Activated CD4-positive, alpha-beta memory T cell treated with anti-CD3 and anti-CD28 coated beads for 36 hours (primary cell): ENCODE measurements at places on chromosomes 2 and 18. TPM values are rescaled to one million over a fixed set of nuclear protein-coding genes. Genes with fewer than 3 reads are reported as not detected.
A peak's percentile ranks its signal among the peaks of the same experiment; 100 is the strongest.

GRCh38 chr2:61210332-61210981, 48.5 kb downstream of the C2orf74 start:
- DNase-seq, result no peak

DNA sequence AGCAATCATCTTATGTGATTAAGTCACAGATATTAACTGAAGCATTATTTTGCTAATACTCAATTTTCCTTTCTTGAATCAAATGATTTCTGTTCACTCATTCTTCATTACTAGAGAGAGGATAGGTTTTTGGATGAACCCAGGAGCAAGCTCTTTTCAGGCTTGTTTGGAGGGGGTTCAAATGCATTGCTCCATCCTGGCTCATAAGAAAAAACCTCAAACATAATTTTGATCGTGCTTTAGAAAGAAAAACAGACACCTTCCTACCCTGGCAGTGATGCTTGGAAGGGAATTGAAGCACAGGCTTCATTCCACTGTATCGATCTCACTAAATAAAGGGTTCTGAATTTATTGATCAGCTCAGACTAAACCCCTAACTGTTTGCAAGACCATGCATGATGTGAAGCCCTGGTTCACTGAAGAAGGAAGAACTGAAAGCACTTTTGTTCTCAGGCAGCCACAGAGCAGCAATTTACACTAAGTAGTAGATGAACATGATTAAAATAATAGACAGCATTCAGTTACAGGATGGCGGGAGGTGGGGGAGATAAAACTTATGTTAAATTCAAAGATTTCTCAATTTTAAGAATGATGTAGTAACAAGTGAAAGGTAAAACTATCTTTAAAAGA, 53.4 kb downstream of the CDH2 start:
- no peak for DNase-seq

GRCh38 chr2:137957033-137957432, 7.2 kb upstream of the HNMT start:
- DNase-seq, result no peak

DNA sequence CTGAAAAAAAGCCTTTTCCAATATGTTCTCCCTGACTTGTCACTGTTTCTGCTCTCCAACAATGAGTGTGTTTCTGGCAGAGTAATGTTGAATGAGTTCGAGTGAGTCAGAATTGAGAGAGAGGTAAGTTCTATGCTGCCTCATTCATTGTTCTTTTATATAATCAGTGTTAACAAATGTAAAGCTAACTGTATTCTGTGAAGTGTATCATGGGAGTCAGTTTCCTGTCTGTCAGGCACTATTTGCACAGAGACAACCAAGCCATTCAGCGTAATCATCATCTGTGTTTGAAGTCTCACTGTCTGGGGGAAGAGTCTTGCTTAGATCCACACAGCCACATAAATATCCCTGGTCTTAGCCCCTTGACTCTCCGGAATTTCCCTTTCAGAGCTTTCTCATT, 22.0 kb upstream of the UPP2 start:
- no peak for DNase-seq

- DNase-seq, result no peak
Observed at GRCh38 chr2:240179941-240180666, 39.6 kb upstream of the OTOS start.

GRCh38 chr2:30164131-30164925, 17.5 kb downstream of the YPEL5 start:
- no peak for DNase-seq

GRCh38 chr2:111155610-111156009, 34.9 kb downstream of the BCL2L11 start:
- no peak for DNase-seq

- DNase-seq, result no peak
Observed at GRCh38 chr18:9738266-9738969, 30.3 kb downstream of the RAB31 start.

DNA sequence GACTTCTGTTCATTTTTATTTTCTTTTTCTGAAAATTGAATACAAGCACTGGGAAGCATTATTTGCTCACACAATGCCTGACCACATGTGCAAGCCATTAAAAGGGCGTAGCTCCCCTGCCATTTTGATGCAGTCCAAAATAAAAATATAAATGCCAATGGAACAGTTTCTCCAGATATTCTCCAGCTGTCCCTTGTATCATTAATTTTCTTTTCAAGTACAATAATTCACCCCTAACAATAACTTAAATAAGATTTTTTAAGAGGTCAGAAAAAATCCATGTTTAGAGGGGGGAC, 168.0 kb downstream of the TMEFF2 start:
- no peak for DNase-seq

- DNase-seq, result no peak
Observed at GRCh38 chr2:309954-310510, 22.1 kb upstream of the ALKAL2 start.

DNA sequence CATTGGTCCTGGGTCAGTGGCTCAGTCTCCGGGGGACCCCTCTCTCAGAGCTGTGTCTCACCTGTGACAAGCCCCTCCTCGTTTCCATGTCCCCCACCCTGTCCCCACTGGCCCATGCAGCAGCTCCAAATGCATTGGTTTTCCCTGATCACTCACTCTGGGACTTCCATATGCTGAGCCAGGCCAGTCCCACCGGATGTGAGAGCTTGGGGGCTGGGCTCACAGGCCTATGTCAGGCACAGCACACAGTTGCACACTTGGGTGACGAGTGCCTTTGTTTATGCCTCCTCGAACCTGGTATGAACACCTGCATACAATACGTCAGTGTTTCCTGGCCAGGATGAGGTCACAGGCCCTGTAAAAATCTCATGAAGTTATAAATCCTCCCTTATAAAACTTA, 232.5 kb downstream of the TFCP2L1 start:
- no peak for DNase-seq

GRCh38 chr2:98507891-98508708, 63.4 kb downstream of the INPP4A start:
- no peak for DNase-seq

DNA sequence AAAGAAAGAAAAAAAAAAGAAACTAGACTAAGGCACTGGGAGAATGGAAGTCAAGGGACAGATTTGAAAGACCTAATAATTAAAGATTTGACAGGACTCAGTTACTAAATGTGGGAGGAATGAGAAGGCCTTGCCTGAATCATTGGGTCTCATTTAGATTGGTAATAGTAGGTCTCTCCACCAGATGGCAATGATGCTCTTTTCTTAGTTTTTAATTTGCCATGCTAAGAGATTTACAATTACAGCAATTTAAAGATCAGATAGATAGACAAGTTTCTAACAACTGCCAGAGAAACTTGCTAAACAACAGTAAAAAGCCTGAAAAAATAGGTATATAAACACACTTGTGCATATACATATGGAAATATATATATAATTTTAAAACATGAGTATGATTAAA, 153.0 kb downstream of the TMEM247 start:
- DNase-seq, result no peak

DNA sequence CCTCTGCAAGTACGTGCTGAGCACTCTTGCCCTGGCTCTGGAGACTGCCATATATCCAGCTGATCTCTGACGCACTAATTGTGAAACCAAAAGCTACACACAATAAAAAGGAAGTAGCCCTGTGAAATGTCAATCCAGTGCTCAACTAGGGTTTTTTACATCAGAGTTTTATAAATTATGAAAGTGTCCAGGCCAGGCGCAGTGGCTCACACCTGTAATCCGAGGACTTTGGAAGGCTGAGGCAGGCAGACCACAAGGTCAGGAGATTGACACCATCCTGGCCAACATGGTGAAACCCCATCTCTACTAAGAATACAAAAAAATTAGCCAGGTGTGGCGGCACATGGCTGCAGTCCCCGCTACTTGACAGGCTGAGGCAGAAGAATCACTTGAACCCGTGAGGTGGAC, 24.5 kb upstream of the PEX13 start:
- DNase-seq, result peak; percentile 24

- DNase-seq, result no peak
Observed at GRCh38 chr2:40480073-40480472, 28.2 kb upstream of the SLC8A1 start.

DNA sequence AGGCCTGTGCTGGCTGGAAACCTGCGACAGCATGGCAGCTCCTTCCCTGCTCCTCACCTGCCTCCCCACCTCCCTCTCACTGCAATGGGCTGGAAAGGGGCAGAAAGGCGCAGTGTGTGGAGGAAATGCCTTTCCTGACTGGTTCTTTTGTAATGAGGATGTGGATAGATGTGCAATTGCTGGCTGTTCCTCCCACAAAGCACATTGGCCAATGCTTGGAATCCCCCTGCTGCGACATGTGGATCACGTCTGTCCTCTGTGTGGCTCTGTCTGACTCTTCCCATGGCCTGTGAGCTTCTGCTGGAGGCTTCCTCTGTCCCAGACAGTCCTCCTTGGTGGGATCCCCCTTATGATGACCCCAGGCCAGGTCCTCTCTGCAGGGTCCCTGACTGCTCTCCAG, 172.5 kb downstream of the NCK2 start:
- no peak for DNase-seq

GRCh38 chr2:44055664-44056063, 59.9 kb upstream of the LRPPRC start:
- DNase-seq, result no peak

- no peak for DNase-seq
Observed at GRCh38 chr18:5900262-5900661, 4.9 kb upstream of the TMEM200C start.

- no peak for DNase-seq
Observed at GRCh38 chr2:61443342-61444041, 27.4 kb downstream of the USP34 start.

DNA sequence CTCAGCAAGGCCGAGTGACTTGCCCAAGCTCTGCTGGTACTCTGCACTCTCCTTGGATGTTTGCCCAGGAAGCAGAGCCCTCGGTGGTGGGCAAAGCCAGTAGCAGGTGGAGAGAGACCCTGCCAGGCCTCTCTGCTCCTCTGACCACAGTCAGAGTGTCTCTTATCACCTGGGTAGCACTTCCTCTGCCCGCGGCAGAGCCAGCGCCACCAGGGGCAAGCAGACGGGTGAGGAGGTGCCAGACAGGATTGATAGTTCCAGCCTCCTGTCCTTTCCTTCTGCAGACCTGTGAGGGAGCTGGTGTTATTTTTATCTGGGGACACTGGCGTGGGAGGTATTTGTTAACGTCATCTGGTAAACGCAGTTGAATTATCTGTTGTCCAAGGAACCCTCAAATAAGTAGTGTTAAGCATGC, 152.9 kb downstream of the SMAD7 start:
- no peak for DNase-seq

DNA sequence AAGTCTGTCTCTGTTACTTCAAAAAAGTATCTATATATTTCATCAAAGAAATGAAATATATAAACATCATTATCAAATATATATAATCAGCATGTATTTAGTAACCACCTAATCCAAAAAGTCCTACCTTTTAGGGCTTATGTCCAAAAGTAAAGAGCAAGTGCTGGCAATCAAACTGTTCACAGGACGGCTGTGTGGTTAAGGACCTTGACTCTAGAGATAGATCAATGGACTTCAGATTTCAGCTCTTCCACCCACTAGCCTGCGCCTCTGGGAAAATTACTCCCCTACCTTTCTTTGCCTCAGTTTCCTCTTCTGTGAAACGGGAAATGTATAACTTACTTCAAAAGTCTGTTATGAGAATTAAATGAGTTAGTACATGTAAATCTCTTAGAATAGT, 29.4 kb downstream of the SATB2 start:
- DNase-seq, result no peak

GRCh38 chr2:27544143-27544821, 38.6 kb upstream of the ZNF512 start:
- no peak for DNase-seq

The TNFAIP6 gene
- total RNA-seq, result not detected

The C2orf92 gene
- 4.5 TPM for total RNA-seq

The VWA3B gene
- not detected for total RNA-seq

The CD28 gene
- 279 TPM for total RNA-seq

The KCNE4 gene
- not detected for total RNA-seq

The OR6B2 gene
- total RNA-seq, result not detected

The CTAGE1 gene
- not detected for total RNA-seq

The LRRTM4 gene
- not detected for total RNA-seq

The KCNS3 gene
- total RNA-seq, result 0.19 TPM

The NEB gene
- total RNA-seq, result 0.05 TPM

The PTPN18 gene
- 44.9 TPM for total RNA-seq

The NETO1 gene
- not detected for total RNA-seq

The LINC00305 gene
- total RNA-seq, result not detected

The C2orf72 gene
- total RNA-seq, result 0.55 TPM
